ENCODE measurements at places on chromosomes 1 and 21. TPM values are rescaled to one million over a fixed set of nuclear protein-coding genes. Genes with fewer than 3 reads are reported as not detected.

C1orf185 gene
- not detected for total RNA-seq

DNA sequence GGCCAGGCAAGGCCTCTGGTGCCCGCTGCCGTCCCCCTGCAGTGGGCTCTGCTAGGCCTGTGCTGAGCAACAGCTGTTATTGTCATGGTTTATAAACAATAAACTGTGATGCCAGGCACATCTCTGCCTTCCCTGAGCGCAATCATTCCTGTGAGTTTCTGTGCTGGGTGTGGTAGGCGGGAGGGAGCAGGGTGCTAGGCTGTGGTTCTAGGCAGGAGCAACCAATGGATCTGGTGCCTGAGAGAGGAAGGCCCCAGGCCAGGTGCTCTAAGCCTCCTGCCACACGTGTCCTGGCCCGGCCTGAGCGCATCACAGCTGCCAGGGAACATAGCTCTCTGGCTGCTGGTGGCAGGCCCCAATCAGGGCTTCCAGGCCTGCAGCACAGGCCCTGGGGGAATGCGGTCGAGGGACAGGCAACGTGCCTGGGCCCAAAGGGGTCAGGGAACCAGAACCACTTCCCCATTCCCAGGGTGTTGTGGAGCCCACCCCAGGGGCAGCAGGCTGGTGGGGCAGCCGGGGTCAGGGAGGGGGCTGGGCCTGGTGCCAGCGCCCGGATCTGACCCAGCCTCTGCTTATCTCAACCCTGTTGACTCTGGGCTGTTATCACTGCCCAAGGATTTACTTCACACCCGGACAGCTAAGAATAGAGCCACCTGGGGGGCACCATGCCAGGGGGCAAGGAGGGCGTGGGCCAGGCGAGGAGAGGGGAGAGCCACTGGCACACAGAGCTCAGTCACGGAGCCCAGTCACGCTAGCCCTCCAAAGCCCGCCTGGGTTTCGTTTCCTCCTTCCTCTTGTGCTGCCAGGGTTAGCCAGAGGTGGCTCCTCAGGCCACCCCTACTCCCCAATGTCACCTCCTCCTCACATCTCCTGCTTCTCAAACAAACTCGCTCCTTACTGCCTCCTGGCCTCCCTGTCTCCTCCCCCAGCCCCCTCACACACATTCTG, 11.5 kb downstream of the TRIM46 start:
- no peak for DNase-seq

SLAMF9 gene
- not detected for total RNA-seq

- no peak for DNase-seq
Measured at GRCh38 chr1:217407534-217408001, 223.3 kb downstream of the GPATCH2 start.

GRCh38 chr1:58924821-58925220, 141.0 kb upstream of the JUN start:
- DNase-seq, result no peak

- DNase-seq, result no peak
Measured at GRCh38 chr21:36698981-36699545, at the start of gene SIM2. Gene SIM2, plus strand, starts transcription at chr21:36699115. Its CDS starts 632 bp downstream, at chr21:36699747.

DNA sequence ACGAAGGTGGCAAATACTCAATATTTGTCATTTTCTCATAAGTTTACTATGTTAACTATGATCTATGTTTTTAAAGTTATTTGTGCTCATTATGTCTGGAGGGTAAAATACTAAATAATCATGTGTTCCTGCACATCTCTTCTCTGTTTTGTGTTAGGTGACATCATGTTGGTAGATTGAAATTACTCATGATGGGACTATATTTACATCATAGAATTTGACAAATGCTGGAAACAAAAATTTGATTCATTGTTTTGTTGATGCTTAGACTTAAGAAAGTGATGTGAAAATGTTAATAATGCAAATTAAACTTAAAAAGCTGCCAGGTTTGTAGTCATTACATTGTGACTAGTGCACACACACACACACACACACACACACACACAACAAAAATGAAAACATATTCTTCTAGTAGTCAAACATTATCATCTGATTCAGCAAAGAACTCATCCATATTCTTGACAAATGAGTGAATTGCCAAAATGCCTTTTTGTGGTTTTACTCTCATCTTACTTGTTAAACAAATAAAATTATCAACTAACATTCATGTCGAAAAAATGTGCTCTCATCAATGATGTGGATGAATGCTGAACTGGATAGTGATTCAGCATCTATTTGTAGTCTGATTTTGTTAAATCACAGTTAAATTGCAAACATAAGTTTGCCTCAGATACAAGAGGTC, 870.7 kb downstream of the BRINP3 start:
- no peak for DNase-seq

Measured in omental fat pad (tissue), 4 donors.